ENCODE measurements at places on chromosomes 2 and 18.
A peak's percentile ranks its signal among the peaks of the same experiment; 100 is the strongest.

DNA sequence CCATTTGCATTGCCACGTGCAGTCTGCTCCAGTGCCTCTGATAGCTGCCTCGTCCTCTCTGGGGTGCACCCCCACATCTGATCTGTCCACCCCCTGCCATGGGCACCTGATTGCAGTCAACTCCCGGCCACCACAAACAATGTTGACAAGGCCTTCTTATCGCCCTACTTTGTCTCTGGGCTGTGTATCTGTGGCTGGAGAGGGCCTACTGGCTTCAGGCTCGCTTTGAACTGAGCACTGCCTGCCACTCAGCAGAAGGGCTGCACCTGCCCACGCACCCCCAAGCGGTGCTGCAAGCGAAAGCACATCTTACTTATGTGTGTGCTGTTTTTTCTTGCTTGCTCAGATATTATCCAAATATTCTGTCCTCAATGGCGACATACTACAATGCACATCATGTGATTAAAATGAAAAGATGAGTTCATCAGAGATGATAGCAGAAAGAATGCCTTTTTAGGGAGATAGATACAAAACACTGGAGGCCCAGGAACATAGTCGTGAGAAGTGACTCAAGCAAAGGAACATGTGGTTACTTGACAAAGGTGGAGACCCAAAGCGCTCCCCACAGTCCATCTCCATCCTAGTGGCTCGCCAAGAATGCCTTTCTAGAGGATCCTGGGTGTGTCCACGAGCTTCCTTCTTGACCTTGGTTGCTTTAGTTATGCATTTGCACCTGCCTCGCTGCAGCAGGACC lies 28.8 kb downstream of the FBLN7 start:
- DNase-seq = no peak

- no peak for DNase-seq
These were observed 146.3 kb downstream of the MAP2 start for GRCh38 chr2:209570194-209570593.

GRCh38 chr18:52426041-52426440 lies 86.0 kb downstream of the DCC start:
- no peak for DNase-seq

DNA sequence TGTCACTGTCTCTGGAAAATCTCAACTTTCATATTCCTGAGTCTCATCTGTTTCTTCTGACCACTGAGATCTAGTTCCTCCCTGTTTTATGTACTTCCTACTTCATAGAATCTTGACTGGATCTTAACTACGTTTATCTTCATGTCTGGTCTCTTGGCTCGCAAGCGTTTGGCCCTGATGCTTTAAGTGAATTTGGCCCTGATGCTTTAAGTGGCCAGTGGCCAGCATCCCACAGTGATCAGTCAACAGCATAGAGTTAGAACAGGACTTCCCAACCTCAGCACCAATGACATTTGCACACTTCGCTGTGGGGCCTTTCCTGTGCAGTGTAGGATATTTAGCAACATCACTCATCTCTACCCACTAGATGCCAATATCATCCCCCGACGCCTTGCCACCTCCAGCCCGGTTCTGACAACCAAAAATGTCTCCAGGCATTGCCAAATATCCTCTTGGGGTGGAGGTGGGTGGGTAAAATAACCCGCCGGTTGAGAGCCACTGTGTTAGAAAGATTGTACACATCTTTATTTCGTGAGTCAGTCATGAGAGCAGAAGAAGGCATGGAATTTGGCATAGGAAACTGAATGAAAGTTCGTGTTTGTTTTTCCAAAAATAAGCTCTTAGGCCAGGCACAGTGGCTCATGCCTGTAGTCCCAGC lies 12.2 kb downstream of the TM4SF20 start:
- no peak for DNase-seq

DNA sequence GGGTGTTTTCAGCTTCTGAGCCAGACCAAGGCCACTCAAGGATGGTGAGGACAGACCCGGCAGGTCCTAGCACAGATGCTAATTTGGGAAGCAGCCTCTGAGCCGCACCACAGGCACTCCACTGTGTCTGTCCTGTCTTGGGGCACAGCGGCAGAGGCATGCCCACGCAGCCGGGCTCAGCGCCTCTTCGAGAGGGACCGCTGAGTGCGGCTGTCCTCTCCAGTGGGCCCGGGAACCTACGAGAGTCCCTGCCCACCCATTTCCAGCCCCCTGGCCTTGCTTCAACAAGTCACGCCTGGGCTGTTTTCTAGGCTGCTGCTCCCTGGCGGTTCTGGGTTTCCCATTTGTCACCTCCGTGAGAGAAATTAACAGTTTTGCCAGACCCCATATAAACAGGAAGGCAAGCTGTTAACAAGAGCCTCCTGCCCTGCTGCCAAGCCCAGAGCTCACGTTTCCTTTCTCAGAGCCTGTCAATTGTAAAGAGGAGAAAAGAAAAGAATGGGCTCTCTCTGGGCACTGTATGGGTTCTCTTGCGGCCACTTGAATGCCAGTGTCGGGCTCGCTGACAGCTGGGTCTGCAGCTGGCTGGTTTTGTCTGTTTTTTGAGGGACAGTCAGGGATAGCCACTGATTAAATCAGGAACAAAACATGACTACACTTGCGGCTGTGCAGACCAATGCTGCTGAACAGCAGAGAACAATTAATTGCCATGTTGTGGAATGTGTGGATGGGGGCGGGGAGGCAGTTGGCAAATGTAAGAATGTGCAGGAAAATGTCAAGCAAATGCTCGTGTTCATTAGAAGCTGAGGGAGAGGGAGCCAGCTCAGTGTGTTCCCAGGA lies 30.6 kb downstream of the TMEM17 start:
- DNase-seq = no peak

- no peak for DNase-seq
These were observed 66.4 kb downstream of the MYO1B start for GRCh38 chr2:191311627-191312026.

- DNase-seq = no peak
These were observed 34.8 kb upstream of the TAF1B start for GRCh38 chr2:9808334-9809063.

GRCh38 chr2:28751956-28752630 lies 463 bp downstream of the PPP1CB start:
- DNase-seq = peak; percentile 36

DNA sequence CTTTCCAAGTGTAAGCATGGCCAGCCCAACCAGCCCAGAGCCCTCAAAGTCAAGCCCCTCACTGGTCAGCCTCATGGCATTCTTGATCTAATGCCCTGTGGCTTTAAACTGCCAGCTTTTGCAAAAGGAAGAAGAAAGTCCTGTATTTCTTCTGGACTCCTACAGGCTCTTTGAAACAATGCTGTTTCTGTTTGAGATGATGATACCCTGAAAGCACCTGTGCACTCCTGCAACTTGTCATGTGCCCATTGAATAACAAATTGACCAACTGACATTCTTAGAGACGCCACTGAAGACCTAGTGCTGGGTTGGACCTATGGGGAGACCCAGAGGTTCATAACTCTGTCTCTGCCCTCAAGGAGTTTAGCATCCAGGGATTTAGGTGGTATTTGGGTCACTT lies 82.0 kb upstream of the MSH2 start:
- no peak for DNase-seq

- peak; percentile 11 for DNase-seq
These were observed 39.3 kb downstream of the MTCL1 start for GRCh38 chr18:8744656-8745055.

- no peak for DNase-seq
These were observed 542.1 kb upstream of the ID2 start for GRCh38 chr2:8139668-8140200.

- DNase-seq = no peak
These were observed 107.0 kb downstream of the FMNL2 start for GRCh38 chr2:152441961-152442360.

DNA sequence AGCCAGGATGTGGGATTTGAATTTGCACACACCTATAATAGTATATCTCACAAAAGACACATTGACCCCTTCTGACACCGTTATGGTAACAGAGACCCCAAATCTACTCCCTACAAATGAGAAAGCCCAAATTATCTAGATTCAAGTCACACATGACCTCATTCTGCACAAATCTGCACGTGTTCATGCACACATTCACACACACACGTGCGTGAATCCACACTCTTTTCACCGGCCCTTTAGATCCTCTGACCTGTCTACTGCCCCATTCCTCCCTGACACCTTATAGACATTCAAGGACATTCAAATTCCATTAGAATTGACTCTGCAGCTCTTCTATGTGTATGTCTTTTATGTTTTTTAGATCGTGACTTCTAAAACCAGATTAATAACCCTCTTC lies 627.8 kb upstream of the ID2 start:
- DNase-seq = no peak

DNA sequence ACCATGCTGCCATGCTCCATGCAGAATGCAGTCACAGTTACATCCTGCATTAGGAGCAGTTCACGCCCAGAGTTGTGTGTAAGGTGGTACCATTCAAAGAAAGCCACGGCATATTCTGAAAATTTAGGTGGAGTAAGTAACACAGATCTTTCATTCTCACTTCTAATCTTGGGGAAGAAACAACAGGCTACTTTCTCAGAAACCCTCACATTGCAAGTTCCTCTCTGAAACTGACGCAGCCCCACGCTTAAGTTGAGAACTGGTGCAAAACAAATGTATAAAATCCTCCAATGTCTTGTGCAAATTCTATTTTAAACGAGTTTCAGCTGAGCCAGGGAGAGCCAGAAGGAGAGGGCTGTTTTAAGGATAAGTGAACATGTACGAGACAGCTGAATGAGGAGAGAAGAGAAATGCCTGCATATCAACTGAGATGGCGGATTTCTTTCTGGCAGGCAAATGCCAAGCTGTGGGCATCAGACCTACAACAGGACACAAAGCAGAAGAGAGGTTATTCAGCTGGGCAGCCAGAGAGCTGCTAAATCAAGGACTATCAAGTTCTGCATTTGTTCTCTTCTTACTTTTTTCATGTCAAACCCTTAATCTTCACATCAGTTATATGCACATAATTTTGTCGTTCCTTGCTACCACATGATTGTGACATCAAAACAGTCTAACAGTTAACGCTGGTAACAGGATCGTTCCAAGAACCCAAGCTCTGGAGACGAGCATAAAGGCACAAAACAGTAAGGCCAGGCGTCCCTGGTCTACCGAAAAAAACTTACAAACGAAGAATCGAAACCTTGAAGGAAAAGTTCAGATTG lies 6.4 kb downstream of the ARL4C start:
- DNase-seq = peak; percentile 30

DNA sequence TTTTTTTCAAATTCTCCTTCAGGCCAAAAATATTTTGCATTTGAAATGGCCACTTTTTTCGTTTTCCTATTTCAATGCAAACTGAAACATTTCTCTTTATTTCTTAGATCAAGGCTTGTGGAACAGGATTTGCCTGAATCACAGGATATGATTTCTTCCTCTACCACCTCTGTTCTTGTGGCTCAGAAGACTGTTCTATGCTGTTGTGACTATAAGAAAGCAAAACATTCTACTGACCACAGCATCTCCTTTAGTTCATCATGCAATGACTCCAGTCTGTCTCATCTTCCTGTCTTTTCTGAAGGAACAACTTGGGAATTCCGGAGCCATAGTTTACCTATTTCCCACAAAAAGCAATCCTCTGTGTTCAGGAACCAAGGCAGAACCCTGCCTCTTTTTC lies 16.2 kb upstream of the ZNF512 start:
- no peak for DNase-seq

DNA sequence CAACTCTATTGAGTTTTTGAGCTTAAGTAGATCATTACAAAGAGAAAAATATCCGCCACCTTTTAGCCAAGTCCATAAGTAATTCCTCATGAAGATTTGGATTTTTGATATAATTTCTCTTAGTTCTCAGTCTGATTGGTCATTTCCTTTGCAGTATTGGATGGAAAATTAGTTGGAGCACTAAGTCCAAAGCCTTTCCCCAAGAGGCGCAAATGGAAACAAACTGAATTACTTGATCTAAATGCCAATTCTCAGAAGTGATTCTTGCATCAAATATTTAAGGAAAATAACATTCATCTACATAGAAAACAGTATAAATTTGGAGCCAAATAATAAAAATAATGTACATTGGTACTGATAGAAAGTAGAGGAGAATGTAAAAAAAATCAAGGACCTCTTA lies 115.6 kb downstream of the CACNB4 start:
- no peak for DNase-seq

DNA sequence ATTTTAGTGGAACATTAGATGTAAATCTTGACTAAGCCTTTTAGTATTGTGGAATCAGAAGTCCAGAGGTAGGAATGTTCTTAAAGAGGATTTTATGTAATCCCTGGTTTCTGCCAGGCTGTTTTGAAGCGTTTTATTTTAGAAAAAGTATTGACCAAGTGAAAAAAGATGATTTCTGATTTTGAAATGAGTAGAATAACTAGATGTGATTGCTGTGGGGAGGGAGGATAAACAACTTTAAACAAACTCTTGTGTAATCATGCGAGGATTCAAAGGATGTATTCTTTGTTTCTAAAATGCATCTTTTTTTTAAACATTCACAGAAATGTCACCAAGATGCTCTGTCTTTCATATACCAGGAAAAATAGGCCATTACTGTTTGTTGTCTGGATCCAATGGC lies 53.9 kb downstream of the PHLPP1 start:
- no peak for DNase-seq

GRCh38 chr2:233912691-233913423 lies 4.3 kb upstream of the TRPM8 start:
- no peak for DNase-seq

- no peak for DNase-seq
These were observed 1259.5 kb upstream of the PIK3C3 start for GRCh38 chr18:40695526-40695925.

- no peak for DNase-seq
These were observed 1.0 kb upstream of the NFATC1 start for GRCh38 chr18:79394534-79395307.

DNA sequence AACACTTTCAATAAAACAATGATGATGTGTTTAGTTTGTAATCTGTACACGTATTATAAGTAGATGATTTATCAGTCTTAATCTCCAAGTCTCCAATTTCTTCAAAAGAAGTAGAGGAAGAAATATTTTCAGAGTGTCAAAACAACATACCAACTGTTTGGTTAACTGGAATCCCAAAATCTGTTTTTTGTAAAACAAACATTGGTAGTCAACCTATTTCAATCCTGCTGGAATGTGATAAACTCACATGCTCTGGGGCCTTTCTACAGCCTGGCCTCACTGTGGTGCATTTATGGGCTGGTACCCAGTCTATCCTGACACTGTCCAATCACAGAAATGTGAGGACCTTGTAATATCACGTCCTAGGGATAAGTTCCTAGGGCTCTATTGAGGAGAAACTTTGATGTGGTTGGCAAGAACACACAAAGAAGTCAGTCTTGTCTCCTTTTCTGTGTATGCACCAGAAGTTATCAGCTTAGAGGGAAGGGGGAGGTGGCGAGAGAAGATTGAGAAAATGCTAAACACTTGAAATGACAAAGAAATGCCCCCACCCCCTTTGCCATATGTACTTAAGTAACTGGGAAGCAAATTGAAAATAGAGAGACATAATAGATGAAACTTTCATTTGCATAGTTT lies 47.2 kb downstream of the PRKRA start:
- DNase-seq = no peak
